ENCODE measurements at places on chromosomes 1 and 21.

DNA sequence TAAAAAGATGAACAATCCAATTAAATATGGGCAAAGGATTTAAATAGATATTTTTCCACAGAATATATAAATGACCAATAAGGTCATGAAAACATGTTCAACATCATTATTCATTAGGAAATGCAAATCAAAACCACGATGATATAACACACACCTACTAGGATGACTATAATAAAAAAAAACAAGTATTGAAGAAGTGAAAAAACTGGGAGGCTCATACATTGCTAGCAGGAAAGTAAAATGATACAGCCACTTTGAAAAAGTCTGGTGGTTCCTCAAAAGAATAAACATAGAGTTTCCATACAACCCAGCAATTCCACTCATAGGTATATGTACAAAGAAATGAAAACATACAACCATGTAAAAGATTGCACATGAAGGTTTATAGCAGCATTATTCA is 75.7 kb upstream of the RAB4A start:
- no peak for DNase-seq

DNA sequence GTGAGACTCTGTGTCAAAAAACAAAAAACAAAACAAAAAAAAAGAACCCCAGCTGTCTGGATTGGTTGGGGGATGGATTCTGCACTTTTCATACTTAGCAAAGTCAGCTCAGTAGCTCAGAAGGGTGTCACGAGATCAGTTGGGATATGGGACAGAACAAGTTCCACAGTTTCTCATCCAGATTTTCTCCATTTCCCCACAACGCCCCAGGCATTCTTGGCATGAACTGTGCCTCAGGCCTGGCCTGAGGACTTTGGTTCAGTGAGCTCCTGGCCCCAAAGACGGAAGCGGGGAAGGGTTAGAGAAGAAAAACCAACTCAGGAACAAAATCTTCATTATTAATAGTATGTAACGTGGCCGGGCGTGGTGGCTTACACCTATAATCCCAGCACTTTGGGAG is 1.9 kb downstream of the AKR7A2 start:
- no peak for DNase-seq

DNA sequence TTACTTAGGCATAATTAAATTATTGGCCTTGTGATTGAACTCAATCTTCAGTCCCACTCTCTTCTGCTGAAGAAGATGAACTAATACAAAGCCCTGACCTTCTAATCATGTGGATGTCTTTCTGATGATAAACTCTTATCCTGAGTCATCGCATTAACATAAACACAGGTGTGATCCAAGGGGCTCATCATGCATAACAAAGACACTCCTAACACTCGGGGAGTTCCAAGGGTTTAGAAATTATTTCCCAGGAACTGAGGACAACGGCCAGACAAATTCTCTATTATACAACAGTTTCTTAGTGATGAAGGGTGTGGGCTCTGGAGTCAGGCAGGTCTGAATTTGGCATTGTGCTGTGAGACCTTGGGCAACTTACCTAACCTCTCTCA is 18.0 kb downstream of the DUSP10 start:
- DNase-seq = no peak

- no peak for DNase-seq
Measured at GRCh38 chr1:211424018-211424417, 67.9 kb downstream of the RD3 start.

DNA sequence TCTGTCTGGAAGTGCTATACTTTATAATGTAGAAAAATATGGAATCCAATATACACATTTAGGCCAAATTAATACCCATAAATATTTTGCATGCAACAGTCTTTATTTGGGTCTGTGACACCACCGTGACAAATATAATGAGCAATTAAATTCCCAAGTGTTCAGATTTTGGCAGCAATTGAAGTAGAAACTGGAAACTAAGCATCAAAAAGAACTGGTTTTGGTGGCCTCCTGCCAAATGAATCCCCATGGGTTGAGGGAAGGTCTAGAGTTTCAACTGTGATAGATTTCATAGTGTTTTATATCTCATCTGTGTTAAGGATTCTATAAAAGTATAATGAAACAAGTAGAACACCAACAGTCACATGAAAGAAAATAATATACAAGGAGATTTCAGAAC is 88.4 kb downstream of the DPYD start:
- DNase-seq = no peak

DNA sequence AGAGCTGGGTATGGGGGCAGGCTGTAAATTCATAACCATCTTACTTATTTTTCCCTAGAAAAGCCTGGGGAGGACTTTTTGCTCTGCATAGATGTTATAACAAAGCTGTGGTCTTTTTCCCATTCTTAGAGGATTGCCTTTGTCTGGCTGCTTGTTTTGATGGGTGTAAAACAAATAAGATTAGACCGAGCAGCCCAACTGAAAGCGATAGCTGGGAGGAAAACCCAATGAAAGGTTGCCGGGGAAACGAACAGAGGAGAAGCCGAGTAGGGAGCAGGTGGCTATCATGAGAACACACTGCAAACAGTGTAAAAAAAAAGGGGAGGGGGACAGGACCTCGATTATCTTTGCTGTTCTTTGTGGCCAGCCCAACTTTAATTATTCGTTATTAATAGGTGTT is 1.9 kb downstream of the ELAVL4 start:
- DNase-seq = no peak

DNA sequence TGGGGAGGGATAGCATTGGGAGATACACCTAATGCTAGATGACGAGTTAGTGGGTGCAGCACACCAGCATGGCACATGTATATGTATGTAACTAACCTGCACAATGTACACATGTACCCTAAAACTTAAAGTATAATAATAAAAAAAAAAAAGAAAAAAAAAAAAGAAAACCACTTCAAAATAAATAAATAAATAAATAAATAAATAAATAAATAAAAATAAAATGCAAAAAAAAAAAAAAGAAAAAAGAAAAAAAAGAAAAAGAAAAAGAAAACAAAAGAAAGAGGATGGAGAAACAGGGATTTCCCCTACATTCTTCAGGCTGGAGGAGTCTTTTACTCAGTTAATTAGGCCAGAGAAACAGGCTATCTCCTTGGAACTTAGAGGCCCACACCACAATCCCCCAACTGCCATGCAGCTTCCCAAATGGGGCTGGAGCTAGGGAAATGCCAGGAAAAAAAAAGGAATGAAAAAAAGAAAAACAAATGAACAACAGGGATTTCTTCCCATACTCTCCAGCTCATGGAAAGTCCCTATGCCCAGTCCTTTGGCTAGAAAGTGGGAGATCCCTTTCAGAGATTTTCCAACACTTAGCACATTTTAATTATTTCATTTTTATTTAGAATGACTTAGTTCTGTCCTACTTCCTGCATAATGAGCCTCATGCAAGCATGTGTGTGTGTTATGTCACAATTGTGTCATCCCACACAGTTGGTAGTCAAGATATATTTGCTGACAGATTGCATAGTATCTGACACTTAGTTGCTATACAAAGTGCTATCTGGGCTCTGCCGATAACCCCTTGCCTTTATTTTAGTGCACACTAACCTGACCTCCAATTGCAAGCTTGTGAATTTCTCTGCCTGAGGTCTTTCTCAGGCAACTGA is 486.4 kb downstream of the PLPP3 start:
- DNase-seq = no peak

DNA sequence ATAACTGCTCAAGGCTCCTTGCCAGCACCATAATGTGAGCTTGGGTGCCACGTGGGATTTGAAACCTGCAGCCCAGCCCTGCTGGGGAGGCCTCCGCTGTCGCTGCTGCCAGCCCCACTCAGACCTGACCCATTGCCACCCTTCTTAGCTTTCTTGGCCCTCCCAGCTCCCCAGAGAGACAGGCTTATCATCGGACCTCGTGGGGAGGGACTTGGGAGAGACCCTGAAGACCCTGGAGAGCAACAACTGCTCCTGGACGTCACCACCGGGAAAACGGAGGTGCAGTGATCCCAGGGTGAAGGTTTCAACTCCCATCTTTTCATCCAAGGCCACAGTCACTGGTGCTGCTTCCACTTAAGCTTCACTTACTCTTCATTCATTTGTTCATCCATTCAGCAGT is 596.1 kb downstream of the PTPRU start:
- DNase-seq = no peak

- no peak for DNase-seq
Measured at GRCh38 chr1:150392627-150393026, 28.7 kb downstream of the RPRD2 start.

DNA sequence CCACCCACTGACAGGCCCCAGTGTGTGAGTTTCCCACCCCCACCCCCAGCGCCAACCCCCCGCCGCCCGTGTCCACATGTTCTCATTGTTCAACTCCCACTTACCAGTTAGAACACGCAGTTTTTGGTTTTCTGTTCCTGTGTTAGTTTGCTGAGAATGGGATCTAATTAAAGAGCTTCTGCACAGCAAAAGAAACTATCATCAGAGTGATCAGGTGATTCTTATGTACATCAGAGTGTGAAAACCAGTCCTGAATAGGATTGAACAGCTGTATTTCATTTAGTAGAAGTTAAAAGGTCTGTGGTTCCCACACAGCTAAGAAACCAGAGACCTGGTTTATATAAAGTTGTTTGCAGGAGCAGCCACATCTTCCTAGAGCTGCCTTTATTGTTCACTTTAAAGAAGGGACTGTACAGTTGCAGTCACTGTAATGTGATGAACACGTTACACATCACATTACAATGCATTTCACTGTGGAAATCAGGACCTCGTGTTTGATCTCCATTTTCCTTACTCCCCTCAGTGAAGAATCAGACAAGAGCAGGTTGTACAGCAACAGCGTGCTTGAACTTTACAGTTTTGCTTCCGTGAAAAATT is 1.2 kb downstream of the GBP6 start:
- DNase-seq = no peak

GRCh38 chr1:29119121-29119929 is 4.4 kb downstream of the TMEM200B start:
- DNase-seq = no peak

GRCh38 chr1:36365381-36365780 is 20.3 kb downstream of the STK40 start:
- DNase-seq = no peak

GRCh38 chr1:226575739-226576378 is 27.3 kb downstream of the STUM start:
- no peak for DNase-seq

DNA sequence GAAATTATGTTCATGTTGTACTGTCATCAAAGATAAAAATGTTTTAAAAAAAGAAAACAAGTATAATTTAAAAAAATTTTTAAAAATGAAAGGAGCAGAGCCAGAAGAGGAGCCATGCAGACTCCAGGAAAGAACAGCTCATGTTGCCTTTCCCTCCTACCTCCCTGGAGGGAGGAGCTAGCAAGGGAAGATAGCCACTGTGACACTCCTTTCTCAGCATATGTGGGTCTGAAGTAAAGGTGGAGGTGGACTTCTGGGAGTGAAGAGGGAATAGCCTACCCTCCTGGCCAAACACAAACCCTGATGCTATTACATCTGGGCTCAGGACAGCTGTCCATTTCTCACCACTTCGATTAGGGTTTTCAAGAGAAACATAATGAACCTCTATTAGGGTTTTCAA is 54.2 kb downstream of the SLC2A1 start:
- no peak for DNase-seq

DNA sequence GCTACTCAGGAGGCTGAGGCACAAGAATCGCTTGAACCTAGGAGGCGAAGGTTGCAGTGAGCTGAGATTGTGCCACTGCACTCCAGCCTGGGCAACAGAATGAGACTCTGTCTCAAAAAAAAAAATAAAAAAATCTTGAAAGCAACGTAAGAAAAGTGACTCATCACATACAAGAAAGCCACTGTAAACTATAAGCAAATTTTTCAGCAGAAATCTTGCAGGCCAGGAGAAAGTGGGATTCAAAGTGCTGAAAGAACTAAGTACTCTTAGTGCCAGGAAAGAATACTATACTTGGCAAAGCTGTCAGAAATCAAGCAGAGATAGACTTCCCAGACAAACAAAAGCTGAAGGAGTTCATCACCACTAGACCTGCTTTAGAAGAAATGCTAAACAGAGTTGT is 4.4 kb upstream of the HMGN1 start:
- DNase-seq = no peak

DNA sequence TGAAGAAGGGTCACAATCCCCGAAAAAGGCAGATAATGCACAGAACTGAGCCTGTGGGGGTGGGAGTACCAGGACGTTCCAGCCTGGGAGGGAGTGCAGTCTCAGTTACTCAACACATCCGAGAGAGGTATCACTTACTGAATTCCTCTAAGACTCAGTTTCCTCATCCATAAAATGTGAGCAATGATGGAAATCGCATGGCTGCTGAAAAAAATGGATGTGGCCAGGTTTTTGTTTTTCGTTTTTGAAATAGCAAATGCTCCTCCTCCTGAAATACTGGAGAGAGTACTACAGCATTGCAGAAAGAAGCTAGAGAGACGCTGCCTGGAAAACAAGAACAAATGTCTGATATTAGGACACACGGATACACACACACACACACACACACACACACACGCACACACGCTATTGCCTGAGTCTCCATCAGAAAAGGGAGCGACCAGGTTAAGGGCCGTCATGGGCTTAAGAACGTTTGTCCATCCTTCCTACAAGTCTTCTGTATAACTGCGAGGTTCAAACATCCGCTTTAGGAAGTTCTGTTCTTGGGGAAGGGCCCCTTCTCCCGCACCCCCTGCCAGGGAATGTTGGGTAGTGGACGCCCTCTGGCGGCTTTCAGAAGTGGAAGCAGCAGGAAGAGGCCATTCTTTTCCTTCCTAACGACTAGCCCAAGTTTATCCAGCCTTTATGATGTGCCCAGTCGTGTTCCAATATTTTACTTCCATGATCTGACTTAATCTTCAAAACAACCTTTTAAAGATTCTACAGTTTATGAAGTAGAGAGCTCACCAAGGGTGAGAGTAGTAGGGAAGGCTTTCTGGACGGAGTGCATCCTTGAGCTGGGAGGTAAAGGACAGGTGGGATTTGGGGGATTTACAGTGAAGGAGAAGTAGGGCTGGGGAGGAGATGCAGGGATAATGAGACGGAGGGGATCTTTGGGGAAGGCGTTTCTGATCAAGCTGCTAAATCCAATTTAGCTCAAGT is 699 bp upstream of the NES start:
- no peak for DNase-seq

GRCh38 chr1:182677397-182678098 is 6.8 kb downstream of the RGS8 start:
- no peak for DNase-seq

GRCh38 chr1:154869351-154870114 is 548 bp downstream of the KCNN3 start:
- DNase-seq = no peak

- DNase-seq = no peak
Measured at GRCh38 chr1:221164951-221165838, 286.0 kb downstream of the HLX start.

- DNase-seq = no peak
Measured at GRCh38 chr1:236659792-236660587, 26.3 kb upstream of the ACTN2 start.

DNA sequence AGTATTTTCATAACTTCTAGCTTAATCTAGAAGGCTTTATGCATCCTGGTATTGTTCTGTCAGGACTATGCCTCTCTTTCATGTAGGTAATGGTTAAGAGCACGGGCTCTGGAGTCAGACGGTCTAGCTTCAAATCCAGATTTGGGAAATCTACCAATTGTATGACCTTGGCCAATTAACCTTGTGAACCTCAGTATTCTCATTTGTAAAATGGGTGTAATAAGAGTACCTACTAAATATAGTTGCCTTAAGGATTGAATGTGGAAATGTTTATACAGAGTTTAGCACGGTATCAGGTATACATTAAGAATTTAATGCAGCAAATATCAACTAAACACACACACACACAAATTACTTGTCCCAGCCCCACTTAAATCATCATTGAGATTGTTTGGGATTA is 97.3 kb upstream of the RAB3GAP2 start:
- no peak for DNase-seq

GRCh38 chr1:200153277-200154055 is 126.0 kb downstream of the NR5A2 start:
- peak; percentile 32 for DNase-seq

GRCh38 chr1:107286125-107286524 is 145.3 kb downstream of the NTNG1 start:
- DNase-seq = no peak

Data from stimulated activated CD4-positive, alpha-beta T cell treated with anti-CD3 and anti-CD28 coated beads, Interleukin-12 subunit alpha, Interleukin-12 subunit beta, amount 100 ng/mL, for 4 hours (primary cell).